ENCODE measurements at places on chromosomes 4 and X. TPM values are rescaled to one million over a fixed set of nuclear protein-coding genes. Genes with fewer than 3 reads are reported as not detected.

BANK1 gene
- 0.60 TPM for total RNA-seq

MTNR1A gene
- not detected for total RNA-seq

GPAT3 gene
- total RNA-seq: 2.1 TPM

IRS4 gene
- total RNA-seq: not detected

TCEAL7 gene
- 10.5 TPM for total RNA-seq

COL4A6 gene
- total RNA-seq: 0.92 TPM

FAM9B gene
- not detected for total RNA-seq

TKTL1 gene
- total RNA-seq: not detected

ARMCX1 gene
- total RNA-seq: 22.4 TPM

TACC3 gene
- total RNA-seq: 135 TPM

STS gene
- 4.9 TPM for total RNA-seq

ARMCX4 gene
- total RNA-seq: 17.6 TPM

ERCC6L gene
- total RNA-seq: 6.7 TPM

TRPC5OS gene
- not detected for total RNA-seq

UBA1 gene
- 236 TPM for total RNA-seq

VCX gene
- not detected for total RNA-seq

CXCL8 gene
- 12.6 TPM for total RNA-seq

HPSE gene
- 7.0 TPM for total RNA-seq

DUX4 gene
- total RNA-seq: not detected

SERTM2 gene
- total RNA-seq: not detected

ATRX gene
- 101 TPM for total RNA-seq

RHOH gene
- total RNA-seq: not detected

ARHGAP24 gene
- 79.4 TPM for total RNA-seq

SAGE1 gene
- not detected for total RNA-seq

TLR1 gene
- 2.7 TPM for total RNA-seq

All from endothelial cell of umbilical vein (primary cell).